ENCODE measurements at places on chromosomes 16 and 17. TPM values are rescaled to one million over a fixed set of nuclear protein-coding genes. Genes with fewer than 3 reads are reported as not detected.

SLC12A3 gene
- total RNA-seq: not detected

IL17C gene
- total RNA-seq: not detected

GRCh38 chr16:81357711-81358260 lies 43.0 kb downstream of the GAN start:
- DNase-seq: no peak

DNA sequence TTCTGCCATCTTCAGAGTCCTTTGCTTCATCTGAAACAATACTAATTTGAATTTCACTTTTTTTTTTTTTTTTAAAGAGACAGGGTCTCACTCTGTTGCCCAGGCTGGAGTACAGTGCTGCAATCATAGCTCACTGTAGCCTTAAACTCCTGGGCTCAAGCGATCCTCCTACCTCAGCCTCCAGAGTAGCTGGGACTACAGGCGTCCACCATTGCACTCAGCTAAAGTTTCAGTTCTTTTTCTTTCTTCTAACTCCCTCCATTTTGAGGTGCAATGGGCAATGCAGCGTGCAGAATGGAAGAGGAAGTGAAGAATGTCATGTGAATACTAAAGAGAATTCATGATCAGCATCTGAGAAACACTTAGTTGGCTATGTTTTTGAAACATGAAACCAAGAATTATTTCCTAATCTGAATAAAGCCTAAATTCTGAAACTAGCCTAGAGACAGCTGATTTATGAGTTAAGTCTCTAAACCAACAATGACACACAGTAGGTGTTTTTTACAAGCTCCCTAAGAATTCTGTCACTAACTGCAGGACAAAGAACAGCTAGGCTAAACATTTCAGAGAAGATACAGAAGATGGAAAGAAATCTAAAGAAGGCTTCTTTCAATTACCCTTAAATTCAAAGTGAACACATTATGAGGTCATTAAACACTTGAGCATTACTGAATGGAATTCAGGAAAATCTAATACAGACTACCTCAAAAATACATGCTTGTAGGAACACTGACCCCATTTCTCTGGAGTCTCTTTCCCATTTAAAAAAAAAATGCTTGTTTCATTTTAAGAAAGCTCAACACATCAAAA lies 21.0 kb downstream of the SNN start:
- DNase-seq: no peak
